ENCODE measurements at places on chromosomes 13 and 19.

DNA sequence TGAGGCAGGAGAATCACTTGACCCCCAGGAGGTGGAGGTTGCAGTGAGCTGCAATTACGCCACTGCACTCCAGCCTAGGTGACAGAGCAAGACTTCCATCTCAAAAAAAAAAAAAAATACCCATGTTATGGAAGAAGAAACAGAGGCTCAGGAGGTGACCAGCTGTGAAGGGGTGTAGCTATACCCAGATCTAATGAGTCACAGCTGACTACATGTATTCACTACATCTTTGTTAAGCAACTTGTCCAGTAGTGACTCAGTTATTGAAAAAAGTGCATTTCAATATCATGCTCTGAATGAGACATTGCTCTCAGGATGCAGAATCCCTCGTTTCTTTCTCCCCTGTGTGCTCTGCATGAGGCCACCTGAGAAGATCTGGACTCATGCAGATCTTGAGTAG is 16.1 kb upstream of the SPART start:
- no peak for DNase-seq

GRCh38 chr13:106942563-106942962 is 374.6 kb upstream of the ARGLU1 start:
- DNase-seq, result no peak

GRCh38 chr19:7287722-7288121 is 6.5 kb downstream of the INSR start:
- no peak for DNase-seq

DNA sequence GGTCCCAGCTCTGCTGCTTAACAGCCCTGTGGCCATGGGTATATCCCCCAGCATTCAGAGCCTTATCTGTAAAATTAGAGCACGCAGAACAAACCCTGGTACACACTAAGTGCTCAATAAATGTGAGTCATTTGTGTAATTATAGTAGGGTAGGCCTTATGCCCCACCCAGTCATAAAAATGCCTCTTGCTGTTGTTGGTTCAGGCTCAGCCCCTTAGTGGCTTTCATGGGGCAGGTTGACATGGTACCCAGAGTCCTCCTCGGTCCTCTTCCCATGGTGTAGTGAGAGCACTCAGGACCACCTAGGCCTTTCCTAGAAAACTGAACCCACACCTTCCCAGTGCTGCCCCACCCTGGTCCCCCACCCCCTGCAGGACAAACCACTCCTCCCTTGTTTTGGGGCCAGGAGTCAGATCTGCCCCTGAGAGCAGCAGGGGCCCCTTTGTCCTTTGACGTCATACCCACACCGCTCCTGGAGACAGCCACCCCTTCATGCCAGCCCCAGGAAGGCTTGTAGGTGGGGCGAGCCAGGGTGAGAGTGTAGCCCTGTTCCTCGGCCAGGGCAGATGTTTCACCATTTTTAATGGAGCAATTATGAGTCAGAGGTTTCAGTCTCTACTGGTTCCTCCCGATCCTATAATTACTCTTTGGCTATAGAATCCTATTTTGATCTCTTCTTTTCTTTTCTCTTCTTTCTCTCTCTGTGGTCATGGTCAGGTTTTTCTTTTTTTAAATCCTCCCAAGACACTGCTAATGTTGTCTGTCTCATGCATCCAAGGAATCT is 36.8 kb downstream of the ACTN4 start:
- no peak for DNase-seq

DNA sequence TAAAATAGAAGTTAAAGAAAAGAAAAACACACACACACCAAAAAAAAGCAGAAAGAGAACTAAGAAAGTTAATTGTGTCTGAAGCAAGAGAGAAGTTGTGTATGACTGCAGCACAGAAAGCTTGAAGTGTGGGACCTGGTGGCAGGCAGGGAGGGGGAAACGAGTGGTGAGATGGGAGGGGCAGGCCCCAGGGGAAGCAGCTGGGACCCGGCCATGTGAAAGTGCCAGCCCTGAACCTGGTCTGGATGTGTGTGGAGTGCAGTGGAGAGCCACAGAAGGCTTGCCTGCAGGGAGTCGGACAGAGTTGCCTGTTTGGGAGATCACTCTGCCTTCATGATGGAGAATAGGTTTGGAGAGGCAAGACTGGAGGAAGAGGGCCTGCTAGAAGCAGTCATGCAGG is 199.0 kb downstream of the GGACT start:
- DNase-seq, result no peak

DNA sequence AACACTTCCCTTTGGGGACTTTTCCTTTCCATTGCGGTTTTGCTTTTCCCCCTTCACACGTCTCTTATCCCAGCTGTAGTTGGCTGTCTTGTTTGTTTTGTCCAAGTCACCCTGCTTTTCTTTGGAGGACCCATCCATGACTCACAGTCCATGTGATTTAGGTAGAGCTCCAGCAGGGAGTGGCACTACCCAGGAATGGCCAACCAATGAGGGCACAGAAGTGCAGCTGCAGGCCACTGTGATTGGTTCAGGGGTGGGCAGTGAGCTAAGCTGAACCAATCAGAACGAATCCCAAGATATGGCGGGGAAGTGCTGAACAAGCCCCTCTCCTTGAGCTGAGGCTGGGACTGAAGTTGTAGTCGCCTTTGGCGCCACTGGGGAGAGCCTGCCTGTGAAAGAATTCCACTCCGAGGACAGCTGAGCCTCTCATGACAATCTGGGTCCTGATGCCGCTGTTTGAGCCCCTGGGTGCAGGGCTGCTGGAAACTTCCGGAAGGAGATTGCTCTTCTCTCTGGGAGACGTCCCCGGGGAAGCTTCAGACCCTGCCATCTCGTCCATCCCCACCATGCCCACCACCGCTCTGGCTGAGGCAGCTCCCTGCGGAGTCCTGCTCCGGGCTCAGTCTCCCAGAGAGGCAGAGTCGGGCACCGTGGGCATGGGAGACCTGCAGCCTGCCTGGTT is 62.9 kb upstream of the URI1 start:
- DNase-seq, result no peak

DNA sequence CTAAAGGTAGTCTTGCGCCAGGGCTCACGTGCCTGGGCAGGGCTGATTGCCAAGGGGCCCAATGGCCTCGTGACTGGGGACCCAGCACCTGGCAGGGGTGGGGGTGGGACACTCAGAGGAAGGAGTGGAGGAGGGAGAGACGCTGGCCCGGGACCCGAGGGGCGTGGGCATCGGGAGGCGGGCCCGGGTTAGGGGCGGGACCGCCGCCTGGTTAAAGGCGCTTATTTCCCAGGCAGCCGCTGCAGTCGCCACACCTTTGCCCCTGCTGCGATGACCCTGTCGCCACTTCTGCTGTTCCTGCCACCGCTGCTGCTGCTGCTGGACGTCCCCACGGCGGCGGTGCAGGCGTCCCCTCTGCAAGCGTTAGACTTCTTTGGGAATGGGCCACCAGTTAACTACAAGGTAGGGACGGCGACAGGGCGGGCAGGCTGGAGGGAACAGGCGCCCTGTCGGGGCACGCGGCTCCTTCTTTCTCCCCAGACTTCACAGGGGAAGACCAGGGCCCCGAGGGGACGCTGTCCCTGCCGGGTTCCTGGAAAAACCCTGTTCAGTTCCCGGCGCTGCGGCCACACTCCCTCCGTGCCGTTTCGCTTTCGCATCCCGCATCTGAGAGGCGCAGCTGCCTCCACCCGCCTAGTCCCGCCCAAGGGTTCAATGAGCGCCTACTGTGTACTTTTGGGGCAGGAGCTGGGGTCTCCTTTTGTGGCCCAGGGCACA is at the start of gene IFI30:
IFI30 (plus strand) TSS at position 242 of the 717 bp plus-strand sequence; CDS start at position 271, 29 bp downstream.
- no peak for DNase-seq

DNA sequence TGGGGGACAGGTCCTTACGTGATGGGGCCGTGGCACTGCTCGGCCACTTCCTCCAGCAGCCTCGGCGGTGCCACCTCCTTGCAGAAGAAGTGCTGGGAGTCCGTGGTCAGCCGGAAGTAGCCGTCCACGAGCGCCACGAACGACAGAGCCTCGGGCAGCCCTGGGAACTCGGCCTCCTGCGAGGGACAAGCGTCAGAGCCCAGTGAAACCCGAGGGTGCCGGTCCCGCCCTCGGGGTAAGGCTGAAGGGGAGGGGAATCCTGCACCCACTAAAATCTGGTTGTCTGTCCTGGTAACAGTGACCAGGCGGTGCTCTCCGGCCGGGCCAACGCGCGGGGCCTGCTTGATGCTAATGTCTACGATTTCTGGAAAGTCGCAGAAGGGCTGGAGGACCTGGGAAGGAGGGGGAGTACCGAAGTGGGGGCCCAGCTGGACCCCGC is 6.4 kb downstream of the JAK3 start:
- no peak for DNase-seq

GRCh38 chr19:55474269-55475265 is 1.9 kb upstream of the ZNF628 start:
- DNase-seq, result no peak

DNA sequence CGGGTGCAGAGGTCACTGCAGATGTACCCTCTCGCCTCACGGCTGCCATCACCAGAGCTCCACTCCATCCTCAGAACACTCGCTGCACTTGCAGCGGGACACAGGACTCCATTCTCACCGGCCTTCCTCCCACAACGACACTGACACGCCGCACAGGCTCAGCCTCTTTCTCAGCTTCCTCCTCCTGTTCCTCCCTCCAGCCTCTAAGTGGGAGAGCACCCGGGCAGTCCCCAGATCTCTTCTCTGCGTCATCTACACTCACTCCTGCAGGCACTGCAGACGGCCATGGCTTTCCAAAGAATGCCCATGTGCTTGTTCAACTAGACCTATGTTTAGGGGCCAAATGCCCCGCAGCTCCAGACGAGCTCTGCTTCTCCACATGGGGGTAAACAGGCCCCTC is 14.3 kb upstream of the FKRP start:
- no peak for DNase-seq

GRCh38 chr19:41133260-41133659 is 19.0 kb downstream of the CYP2F1 start:
- no peak for DNase-seq

DNA sequence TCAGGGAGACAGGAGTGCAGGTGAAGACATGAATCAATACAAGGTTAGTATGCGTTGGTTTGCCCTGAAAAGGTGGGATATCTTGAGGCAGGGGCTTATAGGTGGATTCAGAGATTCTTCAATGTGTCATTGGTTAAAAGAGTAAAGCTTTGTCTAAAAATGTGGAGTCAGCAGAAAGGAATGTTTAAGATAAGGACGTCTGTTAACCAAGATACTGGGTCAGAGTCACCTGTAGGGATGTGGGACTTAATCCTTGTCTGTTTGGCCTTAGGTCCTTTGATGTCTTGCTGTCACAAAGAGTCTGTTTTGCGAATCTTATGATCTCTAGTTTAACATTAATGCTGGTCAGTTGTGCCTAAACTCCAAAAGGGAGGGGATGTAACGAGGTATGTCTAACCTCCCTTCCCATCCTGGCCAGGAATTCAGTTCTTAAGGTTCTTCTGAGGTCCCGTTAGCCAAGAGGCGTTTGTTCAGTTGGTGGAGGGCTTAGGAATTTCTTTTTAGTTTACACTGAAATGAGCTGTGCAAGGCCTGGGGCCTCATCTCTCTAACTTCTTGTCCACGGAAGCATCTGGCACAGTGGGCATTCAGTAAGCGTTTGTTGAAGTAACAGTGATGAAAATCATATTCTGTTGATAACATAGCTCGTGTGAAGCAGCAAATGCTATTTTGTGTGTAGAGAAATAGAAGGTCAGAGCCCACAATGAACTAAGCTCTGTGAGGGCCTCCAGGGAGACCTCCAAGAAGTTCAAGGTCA is 96.2 kb upstream of the RNF113B start:
- no peak for DNase-seq

DNA sequence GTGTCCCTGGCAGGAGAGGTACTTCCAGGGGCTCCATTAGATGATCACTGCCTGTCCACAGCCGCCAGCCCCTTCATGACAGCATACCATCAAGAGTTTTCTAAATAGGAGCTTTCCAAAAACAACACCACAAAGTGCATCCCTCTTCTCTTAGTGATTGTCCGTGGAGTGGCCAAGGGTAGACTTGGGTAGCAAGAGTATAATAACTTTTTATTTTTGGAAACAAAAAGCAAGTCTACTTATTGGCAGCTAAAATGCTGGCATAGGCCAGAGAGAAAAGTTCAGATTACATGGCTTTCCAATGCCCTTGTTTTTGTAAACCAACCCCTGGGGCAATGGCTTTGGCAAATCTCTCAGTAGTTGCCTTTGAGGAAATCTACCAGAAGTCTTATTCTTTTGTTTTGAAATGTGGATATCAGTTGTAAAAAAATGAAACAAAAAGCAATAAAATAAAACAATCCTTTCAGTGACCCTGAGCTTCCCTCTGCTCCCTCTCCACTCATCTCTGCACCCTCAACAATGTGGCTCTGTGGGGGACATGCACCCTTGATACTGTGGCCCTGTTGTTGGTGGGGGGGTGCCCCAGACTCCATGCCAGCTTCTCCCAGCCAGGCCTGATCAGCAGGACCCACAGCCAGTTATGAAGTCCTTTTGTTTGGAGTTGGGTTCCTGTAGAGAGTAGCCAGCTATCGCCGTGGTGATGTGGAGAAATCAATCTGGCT is 294.1 kb downstream of the DLEU7 start:
- DNase-seq, result no peak

GRCh38 chr19:14871619-14872230 is 14.2 kb downstream of the OR7A17 start:
- DNase-seq, result no peak

DNA sequence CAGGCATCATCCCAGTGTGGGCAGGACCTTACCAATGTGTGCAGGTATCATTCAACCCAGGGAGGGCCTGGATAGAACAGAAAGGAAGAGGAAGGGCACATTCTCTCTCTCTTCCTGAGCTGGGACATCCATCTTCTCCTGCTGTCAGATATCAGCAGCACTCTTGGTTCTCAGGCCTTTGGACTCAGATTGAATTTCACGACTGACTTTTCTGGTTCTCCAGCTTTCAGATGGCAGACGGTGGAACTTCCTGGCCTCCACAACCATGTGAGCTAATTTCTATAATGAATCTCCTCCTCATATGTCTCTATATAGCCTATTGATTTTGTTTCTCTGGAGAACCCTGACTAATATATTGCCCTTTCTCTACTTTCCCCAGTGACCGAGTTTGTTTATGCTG is 77.3 kb downstream of the OLFM4 start:
- no peak for DNase-seq

GRCh38 chr13:50537029-50537428 is 306.5 kb downstream of the DLEU7 start:
- DNase-seq, result no peak

DNA sequence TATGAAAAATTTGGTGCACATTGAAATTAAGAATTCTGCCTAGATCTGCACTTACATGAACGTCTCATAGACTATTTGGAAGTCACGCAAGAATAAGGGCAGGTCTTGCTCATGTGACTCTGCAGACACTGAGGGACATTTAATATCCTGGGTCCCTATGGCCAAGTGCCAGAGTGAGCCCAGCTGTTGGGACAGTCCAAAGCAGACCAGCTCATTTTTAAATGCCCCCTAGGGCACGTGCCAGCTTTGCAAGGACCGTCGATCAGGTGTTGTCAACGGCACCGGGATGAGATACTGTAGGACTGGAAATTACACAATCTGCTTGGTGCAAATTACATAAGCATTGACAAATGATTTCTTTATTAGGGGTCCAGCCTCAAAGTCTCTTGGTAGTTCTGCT is 293.6 kb downstream of the TEX29 start:
- DNase-seq, result no peak

Data from stimulated activated CD8-positive, alpha-beta memory T cell treated with anti-CD3 and anti-CD28 coated beads, Interleukin-2, amount 100 ng/mL, for 1 hour (primary cell).